GM19239 (cell line): ENCODE measurements at places on chromosomes 12 and 14.

- no peak for DNase-seq
Measured at GRCh38 chr14:24259282-24260025, 3.5 kb downstream of the TGM1 start.

DNA sequence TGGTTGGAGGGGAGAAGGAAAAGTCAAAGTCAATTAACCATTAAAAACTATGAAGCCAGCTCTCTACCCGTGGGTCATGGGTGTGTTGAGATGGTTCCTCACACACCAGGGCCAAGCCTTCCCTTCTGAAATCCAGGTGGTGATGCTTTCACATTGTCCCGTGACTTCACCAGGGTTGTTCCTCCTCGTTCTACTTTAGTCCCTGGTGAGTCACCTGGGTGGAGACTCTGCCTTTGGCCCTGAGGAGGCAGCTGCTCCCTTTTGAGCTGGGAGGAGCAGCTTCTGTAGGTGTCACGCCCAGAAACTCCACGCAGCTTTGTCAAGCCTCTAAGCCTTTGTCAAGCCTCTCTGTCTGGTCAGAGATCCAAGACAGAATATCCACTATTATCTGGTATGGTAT is 348.3 kb downstream of the BMP4 start:
- DNase-seq: peak; percentile 13

DNA sequence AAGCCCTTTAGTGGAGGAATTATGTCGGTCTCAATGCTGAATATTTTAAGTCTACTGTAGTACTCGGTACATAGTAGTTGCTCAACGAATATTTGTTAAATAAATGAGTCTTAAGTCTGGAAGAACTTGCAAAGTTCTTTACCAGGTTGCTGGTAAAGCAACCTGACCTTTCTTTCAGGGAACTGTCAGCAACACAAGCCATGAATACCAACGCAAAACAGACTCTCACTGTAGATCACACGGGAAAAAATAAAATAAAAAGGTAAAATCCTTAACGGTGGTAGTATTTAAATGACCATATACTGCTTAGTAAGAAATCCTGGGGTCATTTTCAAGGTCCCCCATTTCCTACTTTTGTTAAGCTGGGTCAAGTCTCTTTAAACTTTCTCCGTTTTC is 447 bp upstream of the NUBPL start:
- no peak for DNase-seq

GRCh38 chr12:100955139-100955538 is 160.6 kb downstream of the ANO4 start:
- no peak for DNase-seq
